ENCODE measurements at places on chromosomes 4 and X.

- no peak for DNase-seq
These were observed 82.1 kb downstream of the ADRA2C start for GRCh38 chr4:3848323-3848722.

DNA sequence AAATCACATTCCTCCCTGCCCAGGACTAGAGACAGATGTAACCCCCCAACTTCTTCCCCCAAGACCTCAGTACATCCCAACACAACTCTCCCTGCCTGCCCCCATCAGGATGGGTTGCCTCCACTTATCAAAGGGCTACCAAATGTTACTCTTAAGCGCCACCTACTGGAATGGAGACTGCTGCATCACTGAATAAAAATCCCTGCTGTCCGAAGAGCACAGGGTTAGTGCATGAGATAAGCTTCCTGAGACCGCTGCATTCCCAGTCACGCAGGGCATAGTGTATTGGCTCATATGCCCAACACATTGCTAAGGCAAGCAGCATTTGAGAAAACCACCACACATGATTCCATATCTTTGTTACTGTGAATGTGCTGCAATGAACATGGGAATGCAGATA, 544.5 kb downstream of the PPP4R3C start:
- DNase-seq = no peak

DNA sequence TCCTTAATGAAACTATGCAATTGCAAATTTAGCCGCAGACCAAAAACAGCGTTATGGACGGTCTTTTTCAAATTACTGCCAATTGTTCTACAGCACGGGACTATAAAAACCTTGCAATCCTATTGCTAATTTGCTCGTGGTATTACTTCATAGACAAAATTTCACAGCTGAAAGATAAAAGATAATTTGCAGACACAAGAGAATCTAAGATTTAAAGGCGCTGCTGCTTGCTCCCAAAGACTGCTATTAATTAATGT, 1.4 kb upstream of the CAMK2D start:
- no peak for DNase-seq

DNA sequence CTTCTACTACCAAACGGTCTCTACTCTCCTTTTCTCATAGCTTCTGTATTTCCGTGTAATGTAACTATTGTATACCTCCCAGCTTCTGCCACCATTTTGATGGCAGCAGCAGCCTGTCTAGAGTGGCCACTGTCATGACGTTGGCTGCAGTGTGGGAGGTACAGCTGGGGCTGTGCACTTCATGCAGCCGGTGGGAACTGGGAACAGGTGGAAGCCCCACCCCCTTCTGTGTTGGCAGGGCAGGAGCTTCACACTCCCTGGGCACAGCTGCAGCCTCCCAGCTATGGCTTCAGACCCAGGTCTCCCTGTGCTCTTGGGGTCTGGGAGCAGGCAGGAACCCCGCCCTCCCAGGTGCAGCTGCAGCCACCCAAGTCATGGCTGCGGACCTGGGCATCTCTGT, 49.8 kb upstream of the SEC24B start:
- no peak for DNase-seq

DNA sequence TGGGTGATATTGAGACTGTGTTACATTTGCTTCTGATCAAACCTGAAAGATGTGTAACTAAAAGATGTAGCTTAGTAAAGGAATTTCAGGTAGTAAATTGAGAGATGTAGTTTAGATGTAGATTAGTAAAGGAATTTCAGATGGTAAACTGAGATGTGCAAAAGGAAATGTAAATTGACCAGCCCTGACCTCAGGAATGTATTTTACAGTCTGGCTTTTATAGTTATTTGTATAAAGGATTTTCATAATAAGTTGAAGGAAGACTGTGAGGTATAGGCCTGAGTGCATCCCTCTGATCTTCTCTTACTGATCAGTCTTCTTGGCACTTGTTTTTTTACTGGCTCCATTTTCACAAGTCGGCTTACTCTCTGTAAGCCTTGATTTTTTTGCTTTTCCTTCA, 3.2 kb downstream of the KLHL2 start:
- DNase-seq = no peak

DNA sequence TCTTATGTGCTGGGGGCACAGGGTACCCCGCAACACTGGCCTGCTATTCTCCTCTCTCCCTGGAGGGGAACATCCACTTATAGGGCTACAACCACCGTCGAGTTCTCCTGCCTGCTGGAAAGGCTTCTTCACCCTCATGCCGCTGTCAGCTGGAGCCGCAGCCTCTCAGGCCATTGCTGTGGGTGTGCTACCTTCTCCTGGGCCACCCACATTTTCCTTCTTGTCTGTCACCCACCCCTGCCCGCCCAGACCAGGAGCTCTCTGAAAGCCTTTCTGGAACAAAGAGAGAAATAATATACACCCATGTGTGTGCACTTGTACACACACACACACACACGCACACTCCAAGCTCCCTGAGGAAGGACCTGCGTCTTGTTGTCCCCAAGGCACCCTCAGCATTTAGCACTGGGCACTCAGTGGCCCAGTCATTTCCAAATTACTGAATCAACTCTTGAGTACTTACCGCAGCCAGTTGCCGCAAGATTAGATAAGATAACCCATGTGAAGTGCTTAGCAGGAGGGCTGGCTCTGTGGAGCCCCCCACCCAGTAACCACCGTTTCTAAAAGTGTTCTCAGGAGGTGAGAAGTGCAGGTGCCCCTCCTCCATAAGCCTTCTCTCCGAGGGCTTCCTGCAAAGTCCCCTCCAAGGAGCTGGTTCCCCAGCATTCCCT, 50.2 kb downstream of the CPZ start:
- no peak for DNase-seq

GRCh38 chr4:23874536-23874901, 15.3 kb downstream of the PPARGC1A start:
- no peak for DNase-seq

DNA sequence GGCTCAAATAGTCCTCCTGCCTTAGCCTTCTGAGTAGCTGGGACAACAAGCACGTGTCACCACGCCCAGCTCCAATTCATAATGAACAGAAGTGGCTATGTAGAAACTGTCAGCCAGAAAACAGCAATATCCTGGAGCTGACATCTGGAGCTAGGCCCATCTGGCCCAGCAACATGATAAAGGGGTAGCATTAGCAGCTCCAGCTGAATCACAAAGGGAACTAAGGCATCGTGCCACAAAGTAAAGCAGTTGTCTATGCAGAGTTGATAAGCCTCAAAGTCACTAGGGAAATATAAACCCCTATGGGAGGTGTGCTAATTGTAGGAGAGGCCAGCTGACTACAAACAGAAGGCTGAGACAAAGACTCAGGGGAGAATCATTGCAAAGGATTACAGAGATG, 270.5 kb upstream of the GPC4 start:
- no peak for DNase-seq

- DNase-seq = no peak
These were observed 17.9 kb upstream of the PPP2R3B start for GRCh38 chrX:404656-405055.

DNA sequence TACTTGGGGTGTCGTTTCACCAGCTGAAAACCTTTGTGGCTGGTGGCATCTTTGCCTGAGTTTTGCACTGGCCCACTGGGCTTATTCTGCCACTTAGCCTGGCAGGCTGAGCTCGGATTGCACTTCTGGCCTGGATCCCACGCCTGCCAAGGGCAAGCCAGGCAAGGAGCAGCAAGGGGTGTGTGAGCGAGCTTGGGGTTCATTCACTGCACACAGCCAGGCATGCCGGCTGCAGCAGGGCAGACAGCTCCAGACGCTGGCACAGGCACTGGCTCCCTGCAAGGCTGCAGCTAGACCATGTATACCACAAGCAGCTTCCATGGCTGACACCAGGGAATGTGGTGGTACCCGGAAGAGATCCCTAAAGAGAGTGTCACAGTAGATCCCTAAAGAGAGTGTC, 476.3 kb downstream of the EPHA5 start:
- no peak for DNase-seq

DNA sequence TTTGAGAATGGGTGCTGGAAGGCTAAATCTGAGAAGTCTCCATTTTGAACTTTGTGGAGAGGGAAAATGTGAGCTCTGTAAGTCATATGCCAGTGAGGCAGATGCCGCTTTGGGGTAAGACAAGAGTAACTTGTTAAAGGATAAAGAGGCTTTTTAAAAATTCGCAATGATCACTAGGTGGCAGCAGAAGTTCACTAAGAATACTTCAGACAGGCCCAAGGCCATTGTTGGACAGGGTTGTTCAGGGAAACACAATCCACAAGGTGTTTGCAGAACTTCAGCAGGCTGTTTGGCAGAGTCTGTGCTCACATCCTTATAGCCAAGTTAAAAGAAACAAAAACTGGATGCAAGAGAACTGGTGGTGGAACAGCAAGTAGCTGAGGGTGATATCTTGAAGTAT, 13.7 kb upstream of the PIGA start:
- no peak for DNase-seq

- no peak for DNase-seq
These were observed 177.3 kb downstream of the PABPC4L start for GRCh38 chr4:134024251-134024650.

DNA sequence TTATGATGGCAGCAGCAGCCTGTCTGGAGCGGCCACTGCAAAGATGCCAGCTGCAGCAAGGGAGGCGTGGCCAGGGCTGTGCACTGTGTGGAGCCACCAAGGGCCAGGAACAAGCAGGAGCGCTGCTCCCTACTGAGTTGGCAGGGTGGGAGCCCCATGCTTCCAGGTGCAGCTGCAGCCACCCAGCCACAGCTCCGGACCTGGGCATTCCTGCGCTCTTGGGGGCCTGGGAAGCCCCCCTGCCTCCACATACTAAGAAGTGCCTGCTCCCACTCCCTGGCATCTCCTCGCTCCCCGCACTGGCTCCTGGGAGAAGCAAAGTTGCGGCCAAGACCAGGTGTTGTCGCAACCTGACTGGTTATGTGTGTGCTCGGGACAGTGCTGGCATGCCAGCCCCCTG, 619.8 kb downstream of the DMD start:
- DNase-seq = no peak

DNA sequence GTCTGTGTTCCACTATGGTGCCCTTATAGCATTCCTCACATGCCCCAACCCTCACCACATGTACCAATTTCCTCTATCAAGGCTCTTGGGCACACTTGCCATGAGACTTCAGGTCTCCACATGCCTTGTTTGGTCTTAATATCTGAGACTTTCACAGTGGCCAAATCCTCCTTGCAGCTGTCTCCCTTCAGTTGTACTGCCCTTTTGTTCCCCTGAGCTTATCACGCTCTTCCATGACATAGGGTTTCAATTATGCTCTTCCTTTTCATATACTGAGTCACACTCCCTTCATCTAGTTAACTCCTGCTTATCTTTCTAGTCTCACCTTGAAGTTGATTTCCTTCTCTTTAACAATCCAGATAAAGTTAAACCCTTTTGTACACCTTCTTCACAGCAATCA, 212.9 kb downstream of the PDHA2 start:
- no peak for DNase-seq

- no peak for DNase-seq
These were observed 165.6 kb downstream of the SH3KBP1 start for GRCh38 chrX:19721726-19722370.

DNA sequence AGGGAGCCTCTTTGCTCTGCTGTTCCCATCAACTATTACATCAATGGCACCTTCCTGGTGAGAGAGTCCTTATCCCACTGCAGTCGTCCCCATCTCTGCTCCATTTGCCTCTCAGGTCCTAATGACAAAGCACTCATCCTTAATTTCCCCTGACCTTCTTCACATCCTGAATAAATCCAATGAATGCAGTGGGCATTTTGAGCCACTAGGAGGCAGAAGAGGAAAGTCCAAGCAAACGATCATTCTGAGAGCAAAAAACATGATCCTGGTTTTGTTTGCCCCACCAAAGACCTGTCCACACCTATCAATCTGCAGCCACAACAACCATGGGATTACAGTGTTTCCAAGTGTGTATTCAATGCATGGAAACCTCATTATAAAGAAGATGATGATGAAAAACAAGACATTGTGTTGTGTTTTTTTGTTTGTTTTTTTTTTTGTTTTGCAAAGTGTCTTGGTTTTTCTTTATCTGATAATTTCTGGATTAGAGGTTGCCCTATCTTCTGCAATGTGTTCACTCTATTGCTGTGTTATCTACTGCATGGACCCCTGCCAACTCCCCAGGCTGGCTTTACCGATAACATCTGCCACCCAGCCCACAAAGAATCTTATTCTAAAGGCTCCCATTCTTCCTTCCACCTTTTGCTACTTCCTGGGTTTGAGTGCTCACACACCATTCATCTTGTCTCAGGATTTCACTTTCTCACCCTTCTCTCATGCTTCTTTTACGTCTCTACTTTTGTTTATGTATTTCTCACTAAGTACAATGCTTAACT, 207.2 kb downstream of the NLGN4X start:
- no peak for DNase-seq

- no peak for DNase-seq
These were observed 524.7 kb downstream of the SPRY1 start for GRCh38 chr4:123921339-123921738.

- no peak for DNase-seq
These were observed 334.0 kb upstream of the CPEB2 start for GRCh38 chr4:14668296-14668695.

DNA sequence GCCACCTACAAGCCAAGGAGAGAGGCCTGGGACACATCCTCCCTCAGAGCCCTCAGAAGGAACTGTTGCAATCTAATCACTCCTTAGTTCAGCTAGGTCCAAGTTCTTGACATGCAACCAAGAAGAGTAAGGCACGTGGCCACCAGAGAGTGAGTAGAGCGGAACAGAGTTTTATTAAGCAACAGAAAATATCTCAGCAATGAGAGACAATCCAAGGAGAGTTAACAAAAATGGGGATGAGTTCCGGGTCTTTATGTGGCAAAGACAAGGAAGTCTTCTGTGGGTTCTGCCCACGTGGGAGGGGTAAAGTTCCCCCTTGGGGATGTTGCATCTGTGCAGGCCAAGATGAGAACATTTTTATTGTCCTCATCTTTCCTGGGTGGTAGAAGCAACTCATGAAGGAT, 38.5 kb upstream of the PROM1 start:
- no peak for DNase-seq

DNA sequence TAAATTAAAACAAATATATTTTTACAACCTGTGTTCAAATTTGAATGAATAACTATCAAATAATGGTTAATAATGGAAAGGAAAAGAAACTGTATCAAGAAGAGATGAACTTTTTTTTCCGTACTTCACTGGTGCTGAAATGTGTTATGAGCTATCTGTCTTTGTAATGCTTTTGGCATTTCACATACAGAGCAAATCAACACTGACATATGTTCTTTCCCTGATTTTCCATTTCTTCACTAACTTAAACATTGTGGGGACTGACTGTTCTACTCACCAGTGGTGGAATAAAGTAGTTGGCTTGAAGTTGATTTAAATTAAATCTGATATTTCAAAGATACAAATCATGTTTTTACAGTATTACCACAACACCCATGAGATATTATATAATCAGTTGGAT, 304.0 kb upstream of the BMP3 start:
- DNase-seq = no peak

- no peak for DNase-seq
These were observed 219.1 kb downstream of the ZNF674 start for GRCh38 chrX:46326161-46326560.

DNA sequence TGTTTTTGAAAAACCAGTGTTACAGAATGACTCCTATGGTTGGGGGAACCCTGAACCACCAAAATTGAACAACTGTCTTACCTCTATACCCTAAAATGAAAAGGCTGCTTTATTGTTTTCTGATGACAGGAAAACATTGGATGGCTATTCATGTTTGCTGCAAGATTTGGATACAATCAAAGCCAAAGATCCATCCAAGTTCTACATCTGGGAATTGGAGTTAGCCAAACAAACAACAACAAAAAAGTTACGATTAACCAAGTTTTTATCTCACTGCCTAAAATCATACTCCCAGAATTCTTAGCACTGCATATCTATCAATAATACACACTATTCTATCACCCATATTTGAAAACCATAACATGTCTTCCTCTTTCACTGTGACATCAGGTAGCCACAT, 349.7 kb upstream of the SLC7A11 start:
- DNase-seq = no peak

- no peak for DNase-seq
These were observed 85.6 kb upstream of the CXorf66 start for GRCh38 chrX:140050906-140051305.

Measured in stimulated activated CD4-positive, alpha-beta T cell treated with anti-CD3 and anti-CD28 coated beads, TNF-alpha, amount 100 ng/mL, for 48 hours (primary cell).